ENCODE measurements at places on chromosomes 16 and 17.
A peak's percentile ranks its signal among the peaks of the same experiment; 100 is the strongest.

DNA sequence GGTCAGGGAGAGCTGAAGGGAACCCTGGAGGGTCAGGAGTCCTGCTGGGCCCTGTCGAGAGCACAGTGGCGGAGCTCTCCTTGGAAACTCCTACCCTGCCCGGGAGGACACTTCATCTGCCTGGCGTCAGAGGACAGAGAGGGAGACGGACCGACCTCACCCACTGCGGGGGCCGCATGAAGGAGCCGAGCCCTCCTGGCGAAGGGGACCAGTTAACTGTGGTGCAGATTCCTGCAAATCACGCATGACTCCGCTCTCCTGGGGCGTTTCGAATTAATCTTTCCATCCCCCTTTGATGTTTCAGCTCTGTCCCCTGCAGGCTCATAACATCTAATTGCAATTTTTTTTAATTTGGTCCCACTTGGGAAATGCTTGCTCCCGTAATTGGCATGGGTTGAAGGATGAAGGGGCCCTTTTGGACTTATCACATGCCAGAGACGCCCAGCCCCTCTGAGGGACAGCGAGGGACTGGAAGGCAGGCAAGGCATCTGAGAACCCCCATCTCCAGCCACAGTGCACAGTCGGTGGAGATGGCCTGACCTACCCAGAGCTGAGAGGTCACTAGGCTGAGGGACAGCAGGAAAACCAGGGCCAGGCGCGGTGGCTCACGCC, 26.5 kb downstream of the RPH3AL start:
- no peak for DNase-seq

DNA sequence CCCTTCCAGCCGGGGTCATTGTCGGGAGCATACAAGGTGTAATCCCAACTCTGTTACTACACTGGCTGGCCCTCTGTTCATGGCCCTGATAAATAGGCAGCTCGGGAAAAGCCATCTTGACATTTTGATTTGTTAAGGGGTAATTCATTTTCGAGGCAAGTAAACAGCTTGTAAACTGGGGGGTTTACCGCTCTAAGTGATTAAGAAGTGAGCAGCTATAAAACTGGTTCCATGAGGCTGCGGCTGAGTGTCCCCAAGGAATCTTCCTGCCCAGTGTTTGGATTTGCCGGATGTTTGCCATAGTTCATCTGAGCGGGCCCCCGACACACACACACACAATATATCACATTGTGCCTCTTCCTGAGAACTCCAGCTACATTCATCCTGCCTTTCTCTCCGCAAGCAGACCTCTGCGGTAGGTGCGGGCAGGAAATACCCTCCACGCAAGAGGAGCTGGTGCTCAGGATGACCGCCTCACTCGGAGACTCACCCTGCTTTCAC, 92.2 kb downstream of the SOCS1 start:
- DNase-seq: no peak

DNA sequence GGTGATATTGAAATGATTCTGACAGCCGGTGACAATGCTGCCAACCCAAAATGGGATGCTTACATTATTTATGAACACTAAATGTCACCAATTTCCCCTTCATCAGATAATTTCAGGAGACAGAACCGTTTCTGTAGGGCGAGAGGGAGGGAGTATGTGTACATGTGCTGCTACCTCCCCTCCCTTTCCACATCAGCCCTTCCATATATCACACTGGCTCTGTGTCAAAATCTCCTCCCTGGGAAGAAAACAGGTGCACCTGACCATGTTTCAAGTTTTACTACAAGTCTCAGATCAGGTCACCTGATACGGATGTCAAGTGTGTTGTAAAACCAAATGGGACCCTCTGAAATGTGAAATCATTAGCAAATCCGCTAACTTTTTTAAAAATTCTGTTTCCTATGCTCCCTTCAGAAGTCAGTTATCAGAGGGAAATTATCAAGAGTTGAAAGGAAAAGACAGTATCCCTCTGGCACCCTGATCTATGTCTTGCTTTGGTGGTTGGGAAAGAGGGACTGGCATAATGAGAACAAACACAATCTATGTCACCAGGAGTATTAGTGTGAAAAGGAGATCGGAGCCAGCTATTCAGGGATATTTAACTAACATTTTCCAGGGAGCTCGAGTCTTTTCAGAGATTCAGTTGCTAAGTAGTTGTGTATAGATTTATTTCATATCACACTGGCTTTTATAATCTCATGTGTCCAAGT, 1002.3 kb upstream of the CDH8 start:
- no peak for DNase-seq

DNA sequence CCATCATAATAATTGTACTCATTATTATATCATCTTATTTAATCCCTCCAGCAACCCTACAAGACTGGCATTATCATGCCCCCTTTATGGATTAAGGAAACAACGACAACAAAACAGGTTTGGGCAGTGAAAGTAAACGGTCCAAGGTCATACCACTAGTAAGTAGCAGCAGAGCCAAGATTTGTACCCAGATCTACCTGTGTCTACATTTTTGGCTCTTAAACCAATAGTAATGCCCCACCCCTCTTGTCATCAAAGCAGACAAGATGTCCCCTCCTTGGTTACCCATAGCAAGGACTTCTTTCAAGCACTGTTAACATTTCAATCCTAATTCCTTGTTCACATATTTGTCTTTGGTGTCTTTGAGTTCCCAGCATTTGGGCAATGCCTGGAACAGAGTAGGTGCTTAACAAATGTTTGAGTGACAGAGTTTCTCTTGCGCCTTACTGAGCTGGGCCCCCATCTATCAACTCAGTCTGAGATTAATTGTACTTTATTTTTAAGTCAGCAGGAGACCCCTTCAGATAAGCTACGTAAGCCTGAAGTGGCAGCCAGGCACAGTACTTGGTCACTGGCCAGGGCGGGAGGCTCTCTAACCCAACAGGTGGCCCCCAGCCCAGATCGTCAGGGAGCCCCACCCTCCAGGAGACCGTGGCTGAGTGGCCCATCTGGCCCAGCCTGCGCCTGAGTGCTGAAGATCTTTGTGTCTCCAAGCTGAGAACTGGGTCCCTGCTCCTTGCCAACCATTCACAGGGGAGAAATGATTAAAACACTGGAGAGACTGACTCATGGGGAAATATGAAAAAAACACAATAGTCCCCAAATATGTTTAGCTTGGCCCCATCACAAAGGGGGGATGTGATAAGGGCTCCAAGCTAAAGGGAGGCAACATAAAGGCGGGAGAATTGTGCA, 75.8 kb downstream of the AXIN2 start:
- no peak for DNase-seq

- no peak for DNase-seq
These were observed 2.4 kb downstream of the MMP15 start for GRCh38 chr16:58027916-58028455.

DNA sequence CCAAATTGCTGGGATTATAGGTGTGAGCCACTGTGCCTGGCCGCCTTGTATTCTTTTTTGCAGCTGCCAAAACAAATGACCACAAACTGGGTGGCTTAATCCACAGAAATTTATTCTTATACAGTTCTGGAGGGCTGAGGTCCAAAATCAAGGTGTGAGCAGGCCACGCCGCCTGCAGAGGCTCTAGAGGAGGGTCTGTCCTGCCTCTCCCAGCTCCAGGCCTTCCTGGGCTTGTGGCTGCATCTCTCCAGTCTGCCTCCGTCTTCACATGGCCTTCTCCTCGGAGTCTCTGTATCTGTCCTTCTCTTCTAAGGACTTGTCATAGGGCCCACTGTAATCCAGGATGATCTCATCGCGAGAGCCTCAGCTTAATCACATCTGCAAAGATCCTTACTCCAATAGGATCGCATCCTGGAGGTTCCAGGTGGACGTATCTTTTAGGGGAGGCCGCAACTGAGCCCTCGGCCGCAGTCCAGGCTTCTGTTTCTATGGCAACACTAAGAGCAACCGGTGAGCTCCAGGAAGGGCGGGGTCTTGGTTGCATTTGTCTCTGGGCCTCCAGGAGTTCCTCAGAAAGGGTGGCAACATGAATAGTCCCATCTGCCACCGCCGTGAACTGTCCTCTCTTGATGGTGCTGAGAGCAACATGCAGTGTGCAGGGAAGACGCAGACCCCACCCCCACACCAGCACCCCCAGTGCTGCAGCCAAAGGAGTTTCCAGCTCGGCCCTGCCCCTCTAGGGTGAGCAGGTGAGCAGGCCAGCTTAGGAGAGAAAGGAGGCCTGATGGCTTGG, 29.5 kb upstream of the CREBBP start:
- no peak for DNase-seq

DNA sequence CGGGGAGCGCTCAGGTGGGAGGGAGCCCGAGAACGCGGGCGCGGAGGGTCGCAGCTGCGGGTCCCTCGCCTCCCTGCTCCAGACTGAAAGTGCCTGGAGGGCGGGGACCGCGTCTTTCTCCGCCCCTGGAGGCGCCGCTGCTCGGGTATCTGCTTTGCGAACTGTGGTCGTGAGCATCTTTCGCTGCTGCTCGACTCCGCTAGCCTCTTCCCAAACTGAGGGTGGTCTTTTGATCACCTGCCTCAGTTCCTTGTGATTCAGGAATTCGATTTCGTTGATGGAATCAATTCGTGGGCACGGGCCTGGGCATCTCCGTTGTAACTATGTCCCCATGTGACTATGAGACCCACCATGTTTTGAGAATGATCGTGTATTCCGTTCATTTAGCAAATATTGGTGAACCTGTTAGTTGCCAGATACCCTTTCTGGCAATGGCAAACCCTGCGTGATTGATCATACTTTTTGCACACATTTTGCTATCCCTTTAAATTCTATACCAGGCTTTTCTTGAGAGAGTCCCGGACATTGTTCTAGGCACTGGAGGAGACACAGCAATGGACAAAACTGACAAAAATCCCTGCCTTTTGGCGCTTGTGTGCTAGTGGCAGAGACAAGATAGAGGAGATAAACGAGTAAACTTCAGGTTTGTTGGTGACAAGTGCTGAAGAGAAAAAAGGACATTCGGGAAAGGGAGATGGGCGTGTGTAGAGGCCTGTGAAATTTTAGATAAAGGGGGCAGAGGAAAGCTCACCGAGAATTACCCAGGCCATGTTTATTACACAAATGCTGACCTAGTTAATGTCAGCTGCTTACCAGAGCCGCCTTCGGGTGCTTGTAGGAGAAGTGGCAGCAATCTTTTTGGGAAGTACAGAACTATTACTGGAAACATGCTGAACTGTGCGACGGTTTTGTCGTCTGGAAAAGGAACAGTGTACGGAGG, 948 bp downstream of the UTP18 start:
- DNase-seq: peak; percentile 73

DNA sequence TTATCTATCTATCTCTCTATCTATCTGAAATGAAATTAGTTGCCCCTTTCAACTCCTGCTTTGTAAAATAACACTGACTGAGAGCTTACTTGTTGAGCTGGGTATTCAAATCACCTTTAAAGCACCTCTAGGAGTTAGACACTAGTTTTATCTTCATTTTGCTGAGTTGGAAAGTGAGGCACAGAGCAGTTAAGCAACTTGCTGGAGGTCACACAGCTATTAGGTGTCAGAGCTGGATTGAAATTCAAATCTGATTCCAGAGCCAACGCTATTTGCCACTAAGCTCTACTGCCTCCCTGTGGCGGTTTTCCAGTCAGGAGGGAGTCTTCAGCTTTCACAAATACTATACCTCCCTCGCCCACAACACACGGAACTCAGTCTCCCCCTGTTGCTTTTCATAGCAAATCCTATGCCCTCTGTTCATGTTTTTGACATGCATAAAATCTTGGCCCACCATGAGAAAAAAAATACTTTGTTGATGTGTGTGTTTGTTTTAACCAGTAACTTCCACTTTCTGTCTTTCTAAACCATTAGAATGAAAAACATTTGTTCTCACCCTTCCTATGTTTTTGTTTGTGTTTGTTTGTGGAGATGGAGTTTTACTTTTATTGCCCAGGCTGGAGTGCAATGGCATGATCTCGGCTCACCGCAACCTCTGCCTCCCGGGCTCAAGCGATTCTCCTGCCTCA, 74.8 kb upstream of the SMURF2 start:
- peak; percentile 57 for DNase-seq

- no peak for DNase-seq
These were observed 101.1 kb downstream of the CMIP start for GRCh38 chr16:81545470-81546250.

GRCh38 chr17:19579867-19580565, 46.4 kb downstream of the SLC47A1 start:
- DNase-seq: no peak

- DNase-seq: no peak
These were observed 22.5 kb upstream of the DYNLL2 start for GRCh38 chr17:58060596-58061191.

GRCh38 chr17:65433157-65433556, 128.3 kb downstream of the AXIN2 start:
- no peak for DNase-seq

DNA sequence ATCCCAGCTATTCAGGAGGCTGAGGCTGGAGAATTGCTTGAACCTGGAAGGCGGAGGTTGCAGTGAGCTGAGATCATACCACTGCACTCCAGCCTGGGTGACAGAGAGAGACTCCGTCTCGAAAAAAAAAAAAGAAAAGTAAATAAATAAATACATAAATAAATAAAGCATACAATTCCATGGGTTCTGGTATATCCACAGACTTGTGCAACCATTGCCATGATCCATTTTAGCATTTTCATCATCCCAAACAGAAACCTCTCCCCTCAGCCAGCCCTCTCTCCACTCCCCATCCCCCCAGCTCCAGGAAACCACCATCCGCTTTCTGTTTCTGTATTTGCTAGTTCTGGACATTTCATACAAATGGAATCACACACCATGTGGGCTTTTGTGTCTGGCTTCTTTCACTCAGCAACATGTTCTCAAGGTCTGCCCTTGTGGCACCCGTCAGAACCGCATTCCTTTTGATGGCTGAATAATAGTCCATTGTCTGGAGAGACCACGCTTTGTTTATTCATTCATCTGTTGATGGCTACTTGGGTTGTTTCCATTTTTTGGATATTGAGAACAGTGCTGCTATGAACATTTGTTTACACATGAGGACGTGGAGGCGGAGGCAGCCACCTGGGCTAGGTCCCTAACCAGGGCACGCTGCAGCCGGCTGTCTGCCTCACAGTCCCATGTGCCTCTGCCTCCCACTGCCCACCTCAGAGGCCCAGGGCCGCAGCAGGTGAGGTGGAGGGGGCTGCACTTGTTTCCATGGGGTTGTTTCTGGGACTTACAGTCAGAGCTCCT, 76.2 kb downstream of the NT5M start:
- no peak for DNase-seq

DNA sequence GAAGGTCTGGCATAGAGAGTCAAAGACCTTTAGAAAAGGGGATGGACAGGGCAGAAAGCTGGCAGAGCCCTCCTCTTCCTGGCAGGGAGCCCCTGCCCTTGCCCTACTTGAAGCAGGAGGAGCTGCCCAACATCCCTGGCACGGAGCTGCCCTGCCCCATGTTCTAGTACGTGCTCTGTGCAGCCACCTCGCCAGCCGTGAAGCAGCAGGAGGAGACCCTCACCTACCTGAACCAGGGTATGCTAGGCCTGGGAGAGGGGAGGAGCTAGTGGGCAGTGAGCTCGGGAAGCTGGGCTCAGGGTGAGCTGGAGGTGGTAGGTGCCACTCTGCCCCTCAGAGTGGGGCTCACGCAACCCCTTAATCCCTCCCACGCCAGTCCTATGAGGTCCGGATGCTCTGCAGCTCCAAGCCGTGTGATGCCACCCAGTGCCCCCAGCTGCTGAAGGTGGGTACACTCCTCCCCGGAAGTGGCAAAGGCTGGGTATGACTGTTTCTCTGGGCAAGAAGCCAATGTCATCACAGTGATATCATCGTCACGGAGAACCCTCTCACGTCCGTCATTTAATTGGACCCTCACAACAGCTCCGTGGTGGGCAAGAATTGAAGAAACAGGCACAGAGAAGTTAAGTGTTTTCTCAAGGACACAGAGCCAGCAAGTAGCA, 12.7 kb upstream of the STAC2 start:
- no peak for DNase-seq

Measured in MM.1S (cell line).